CD4-positive, alpha-beta T cell treated with Interleukin-10 for 1 hour (primary cell): ENCODE measurements at places on chromosomes 5 and 9.

DNA sequence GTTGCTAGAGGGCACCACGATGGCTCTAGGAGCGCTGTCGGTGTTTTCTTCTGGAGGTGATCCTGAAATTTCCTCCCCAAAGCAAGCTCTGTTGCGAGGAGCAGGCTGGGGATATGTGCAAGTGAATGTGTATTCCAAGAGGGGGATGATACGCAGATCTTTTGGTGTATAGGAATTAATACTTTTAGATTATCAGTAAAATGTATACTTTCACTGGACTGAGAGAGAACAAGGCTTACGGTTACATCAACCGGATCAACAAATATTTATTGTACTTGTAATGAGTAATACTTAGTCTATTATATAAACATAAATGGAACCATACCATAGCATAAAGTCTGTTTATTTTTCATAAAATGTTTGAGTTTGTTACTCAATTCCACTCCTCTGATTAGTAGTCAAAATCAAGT lies 632 bp upstream of the PRKAA1 start:
- no peak for DNase-seq

GRCh38 chr5:178186427-178186826 lies 744 bp downstream of the GMCL2 start:
- no peak for DNase-seq

- no peak for DNase-seq
These were observed 5.4 kb upstream of the ANXA1 start for GRCh38 chr9:73146111-73146815.

- no peak for DNase-seq
These were observed 161.8 kb upstream of the VLDLR start for GRCh38 chr9:2459756-2460155.

GRCh38 chr9:79573412-79573923 lies 1.7 kb downstream of the TLE4 start:
- no peak for DNase-seq

- no peak for DNase-seq
These were observed 31.0 kb upstream of the B4GALT1 start for GRCh38 chr9:33198165-33198564.

- no peak for DNase-seq
These were observed 25.3 kb upstream of the MSX2 start for GRCh38 chr5:174699131-174699530.

- DNase-seq = no peak
These were observed 55.1 kb upstream of the SLC1A1 start for GRCh38 chr9:4435197-4435596.

GRCh38 chr5:132661231-132662003 lies 3.4 kb downstream of the IL13 start:
- DNase-seq = no peak

GRCh38 chr9:93459432-93459847 lies 6.1 kb upstream of the FAM120AOS start:
- DNase-seq = no peak

GRCh38 chr9:121359351-121360294 lies 10.4 kb downstream of the STOM start:
- DNase-seq = no peak

- no peak for DNase-seq
These were observed 517 bp downstream of the KCNN2 start for GRCh38 chr5:114362197-114362976.

- no peak for DNase-seq
These were observed 33.2 kb downstream of the SLC36A1 start for GRCh38 chr5:151480384-151481293.

- DNase-seq = no peak
These were observed 235.9 kb downstream of the FER start for GRCh38 chr5:108983461-108984092.

DNA sequence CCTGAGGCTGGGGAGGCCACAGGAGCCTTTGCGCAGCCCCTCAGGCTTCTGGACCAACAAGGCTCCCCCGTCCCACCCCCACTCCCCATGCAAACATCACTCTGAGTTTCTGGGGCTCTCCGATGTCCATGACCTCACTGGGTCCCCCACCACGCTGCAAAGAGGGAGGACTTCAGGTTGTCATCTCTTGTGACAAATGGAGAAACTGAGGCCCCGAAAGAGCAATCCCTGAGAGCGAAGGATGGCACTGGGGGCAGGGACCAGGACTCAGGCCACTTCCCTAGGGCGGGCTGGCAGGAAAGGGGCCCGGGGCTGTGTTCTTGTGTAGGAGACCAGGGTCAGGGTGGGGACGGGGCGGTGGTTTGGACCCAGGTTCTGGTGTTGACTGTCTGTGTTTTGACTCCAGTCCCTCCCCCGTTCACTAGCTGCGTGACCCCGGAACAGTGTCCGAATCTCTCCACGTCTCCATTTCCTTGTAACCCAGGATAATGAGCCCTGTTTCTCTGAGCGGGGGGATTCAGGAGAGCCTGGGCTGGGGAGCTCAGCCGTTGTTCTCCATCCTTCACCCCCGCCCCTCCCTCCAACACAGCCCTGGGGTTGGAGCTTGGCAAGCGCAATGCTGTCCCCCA lies 13.9 kb downstream of the FIBCD1 start:
- no peak for DNase-seq

DNA sequence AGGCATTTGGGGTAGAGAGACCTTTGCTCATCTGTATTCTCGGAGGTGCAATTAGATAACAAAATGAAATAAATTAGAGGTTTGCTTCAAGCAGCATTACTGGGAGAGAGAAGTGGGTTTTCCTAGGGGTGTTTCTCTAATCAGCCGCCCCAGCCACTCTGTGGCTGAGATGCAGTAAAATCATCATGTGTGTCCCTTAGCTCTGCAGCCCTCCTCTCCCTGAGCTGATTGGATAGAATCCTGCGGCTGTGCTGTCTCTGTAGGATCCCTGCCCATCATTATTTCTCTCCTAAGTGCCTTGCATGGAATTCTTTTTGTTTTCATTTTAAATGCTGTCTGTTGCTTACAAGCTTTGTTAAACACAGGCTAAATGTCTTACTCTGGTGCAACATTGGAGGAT lies 171.4 kb downstream of the SH3GL2 start:
- DNase-seq = no peak

DNA sequence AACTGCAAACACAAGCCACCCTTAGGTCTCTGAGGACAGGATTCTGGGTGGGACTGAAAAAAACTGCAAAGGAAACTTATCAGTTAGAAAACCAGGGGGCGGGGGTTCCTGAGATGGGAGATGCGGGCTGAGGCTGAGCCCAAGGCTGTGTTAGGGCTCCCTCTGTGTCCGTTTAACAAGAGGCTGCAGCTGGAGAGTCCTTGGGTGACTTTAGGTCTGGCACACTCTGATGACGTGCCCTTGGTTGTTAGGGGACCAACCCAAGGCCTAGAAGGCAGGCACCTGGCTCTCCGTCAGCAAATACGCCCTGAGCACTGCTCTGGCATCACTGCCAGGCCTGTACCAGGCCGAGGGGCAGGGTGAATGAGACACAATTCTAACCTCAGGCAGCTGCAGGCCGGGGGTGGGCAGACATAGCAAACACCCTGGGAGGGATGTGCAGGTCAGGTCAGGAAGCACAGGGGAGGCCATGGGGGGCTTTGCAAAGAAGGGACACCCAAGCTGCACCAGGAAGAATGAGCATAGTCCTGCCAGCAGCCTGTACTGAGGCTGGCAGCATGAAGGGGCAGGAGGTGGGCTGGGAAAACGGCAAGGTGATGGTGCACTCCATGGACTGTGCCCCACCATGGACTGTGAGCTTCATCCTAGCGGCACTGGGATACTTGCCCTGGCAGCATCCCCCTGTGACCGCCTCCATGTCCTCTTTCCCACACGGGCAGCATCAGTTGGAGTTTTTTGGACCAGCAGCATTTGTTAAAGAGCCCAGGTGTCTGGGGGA lies 137.9 kb downstream of the GABBR2 start:
- DNase-seq = no peak

DNA sequence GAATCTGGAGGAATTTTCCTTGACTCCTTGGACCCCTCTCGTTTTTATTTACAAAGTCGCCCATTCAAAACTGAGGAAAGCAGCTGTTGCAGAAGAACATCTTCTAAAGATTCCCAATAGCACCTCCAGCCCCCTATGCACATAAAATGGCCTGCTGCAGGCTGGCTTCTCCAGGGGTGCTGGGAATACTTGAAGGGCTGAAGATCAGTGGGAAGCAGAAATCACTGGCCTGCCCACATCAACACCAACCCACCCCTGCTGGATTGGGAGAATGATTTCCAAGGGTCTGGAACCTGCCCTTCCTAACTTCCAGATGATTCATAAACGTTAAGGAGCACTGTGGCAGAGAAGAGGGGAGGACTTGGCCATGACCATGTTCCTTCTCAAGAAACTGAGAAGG lies 3.0 kb upstream of the FOXE1 start:
- DNase-seq = no peak

GRCh38 chr5:40521108-40521785 lies 158.5 kb upstream of the PTGER4 start:
- no peak for DNase-seq

DNA sequence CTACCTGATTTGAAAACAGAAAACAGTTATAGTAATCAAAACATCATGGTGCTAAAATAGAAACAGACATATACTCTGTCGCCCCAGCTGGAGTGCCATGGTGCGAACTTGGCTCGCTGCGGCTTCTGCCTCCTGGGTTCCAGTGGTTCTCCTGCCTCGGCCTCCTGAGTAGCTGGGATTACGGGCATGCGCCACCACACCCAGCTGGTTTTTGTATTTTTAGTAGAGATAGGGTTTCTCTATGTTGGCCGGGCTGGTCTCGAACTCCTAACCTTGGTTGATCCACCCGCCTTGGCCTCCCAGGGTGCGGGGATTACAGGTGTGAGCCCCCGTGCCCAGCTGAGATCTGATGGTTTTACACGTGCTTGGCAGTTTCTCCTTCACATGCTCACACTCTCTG lies 495.9 kb downstream of the ANXA1 start:
- DNase-seq = no peak

DNA sequence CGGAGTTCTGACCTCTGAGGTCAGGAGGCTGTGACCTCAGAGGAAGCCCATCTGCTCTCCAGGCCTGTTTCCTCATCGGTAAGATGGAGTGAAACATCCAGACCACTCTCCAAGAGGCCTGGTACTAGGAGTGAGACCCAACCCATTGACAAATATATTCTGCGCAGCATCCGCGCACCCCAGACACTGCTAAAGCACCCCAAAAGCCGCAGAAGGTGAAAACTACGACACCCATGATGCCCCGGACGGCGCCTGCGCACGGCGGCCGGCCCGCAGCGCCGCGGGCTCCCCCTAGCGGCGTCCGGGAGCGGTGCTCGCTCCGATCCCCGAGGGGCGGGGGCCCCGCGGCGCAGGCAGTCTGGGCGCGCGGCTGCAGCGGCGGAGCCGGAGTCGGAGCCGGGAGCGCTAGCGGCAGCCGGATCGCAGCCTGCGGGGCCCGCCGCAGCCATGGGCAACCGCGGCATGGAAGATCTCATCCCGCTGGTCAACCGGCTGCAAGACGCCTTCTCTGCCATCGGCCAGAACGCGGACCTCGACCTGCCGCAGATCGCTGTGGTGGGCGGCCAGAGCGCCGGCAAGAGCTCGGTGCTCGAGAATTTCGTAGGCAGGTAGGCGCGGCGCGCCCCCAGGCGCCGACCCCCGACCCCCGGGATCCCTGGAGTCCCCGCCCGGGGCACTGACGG lies at the start of gene DNM1:
DNM1 (plus strand) TSS at position 356 of the 683 bp plus-strand sequence; CDS start at position 448, 92 bp downstream.
- DNase-seq = peak; percentile 82

DNA sequence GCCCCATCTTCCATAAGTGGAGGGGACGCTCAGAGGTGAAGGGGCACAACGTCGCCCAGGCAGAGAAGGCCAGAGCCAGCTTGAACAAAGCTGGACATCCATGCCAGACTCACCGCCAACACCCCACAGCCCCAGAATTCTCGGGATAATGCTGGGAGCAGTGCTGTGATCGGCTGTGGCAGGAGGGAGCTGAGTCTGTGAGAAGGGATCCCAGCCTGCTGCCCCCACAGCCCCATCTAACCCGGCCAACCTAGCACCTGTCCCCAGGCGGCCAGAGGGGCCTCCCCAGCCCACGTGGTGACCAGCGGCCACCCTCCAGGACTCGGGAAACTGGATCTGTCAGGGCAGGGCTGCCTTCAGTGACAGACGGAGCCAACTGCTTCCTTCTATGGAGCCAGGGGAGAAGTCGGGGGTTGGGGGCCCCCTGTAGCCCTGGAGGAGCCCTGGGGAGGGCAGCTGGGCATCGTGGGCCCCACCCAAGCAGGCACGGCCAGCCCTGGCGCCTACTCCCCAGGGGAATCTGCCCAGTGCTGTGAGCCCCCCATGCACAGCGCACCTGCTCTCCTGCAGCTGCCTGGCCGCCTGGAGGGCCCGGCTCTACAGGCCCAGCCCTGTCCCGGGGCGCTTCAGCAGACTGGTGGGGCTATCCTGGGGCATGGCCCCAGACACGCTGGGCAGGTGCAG lies 6.0 kb downstream of the BRD3 start:
- no peak for DNase-seq

GRCh38 chr9:137642118-137642601 lies 23.4 kb downstream of the EHMT1 start:
- DNase-seq = no peak

- DNase-seq = no peak
These were observed 243.5 kb upstream of the CCNG1 start for GRCh38 chr5:163193886-163194285.
